ENCODE measurements at places on chromosomes 11 and 22. TPM values are rescaled to one million over a fixed set of nuclear protein-coding genes. Genes with fewer than 3 reads are reported as not detected.
A peak's percentile ranks its signal among the peaks of the same experiment; 100 is the strongest.

- DNase-seq: no peak
These were observed 176.0 kb downstream of the ARHGAP42 start for GRCh38 chr11:100863080-100863581.

DNA sequence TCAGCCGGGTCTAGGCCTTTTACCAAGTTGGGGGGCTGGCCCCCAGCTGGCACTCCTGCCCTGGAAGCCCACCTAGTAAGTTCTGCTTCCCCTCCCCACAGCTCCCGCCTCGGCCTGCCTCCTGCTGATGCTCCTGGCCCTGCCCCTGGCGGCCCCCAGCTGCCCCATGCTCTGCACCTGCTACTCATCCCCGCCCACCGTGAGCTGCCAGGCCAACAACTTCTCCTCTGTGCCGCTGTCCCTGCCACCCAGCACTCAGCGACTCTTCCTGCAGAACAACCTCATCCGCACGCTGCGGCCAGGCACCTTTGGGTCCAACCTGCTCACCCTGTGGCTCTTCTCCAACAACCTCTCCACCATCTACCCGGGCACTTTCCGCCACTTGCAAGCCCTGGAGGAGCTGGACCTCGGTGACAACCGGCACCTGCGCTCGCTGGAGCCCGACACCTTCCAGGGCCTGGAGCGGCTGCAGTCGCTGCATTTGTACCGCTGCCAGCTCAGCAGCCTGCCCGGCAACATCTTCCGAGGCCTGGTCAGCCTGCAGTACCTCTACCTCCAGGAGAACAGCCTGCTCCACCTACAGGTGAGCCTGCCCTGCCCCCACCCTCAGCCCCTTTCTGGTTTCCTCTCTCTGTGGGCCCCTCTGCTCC is 7.3 kb downstream of the RTN4RL2 start:
- DNase-seq: no peak

GRCh38 chr11:64120951-64121569 is 44.9 kb downstream of the MACROD1 start:
- DNase-seq: peak; percentile 61

NRIP3 gene
- 1.2 TPM for total RNA-seq

PHLDA2 gene
- total RNA-seq: 0.99 TPM

- DNase-seq: no peak
These were observed 216.8 kb downstream of the TMEM135 start for GRCh38 chr11:87254562-87254961.

GRCh38 chr22:35914665-35915476 is 113.8 kb downstream of the RBFOX2 start:
- peak; percentile 23 for DNase-seq

DNA sequence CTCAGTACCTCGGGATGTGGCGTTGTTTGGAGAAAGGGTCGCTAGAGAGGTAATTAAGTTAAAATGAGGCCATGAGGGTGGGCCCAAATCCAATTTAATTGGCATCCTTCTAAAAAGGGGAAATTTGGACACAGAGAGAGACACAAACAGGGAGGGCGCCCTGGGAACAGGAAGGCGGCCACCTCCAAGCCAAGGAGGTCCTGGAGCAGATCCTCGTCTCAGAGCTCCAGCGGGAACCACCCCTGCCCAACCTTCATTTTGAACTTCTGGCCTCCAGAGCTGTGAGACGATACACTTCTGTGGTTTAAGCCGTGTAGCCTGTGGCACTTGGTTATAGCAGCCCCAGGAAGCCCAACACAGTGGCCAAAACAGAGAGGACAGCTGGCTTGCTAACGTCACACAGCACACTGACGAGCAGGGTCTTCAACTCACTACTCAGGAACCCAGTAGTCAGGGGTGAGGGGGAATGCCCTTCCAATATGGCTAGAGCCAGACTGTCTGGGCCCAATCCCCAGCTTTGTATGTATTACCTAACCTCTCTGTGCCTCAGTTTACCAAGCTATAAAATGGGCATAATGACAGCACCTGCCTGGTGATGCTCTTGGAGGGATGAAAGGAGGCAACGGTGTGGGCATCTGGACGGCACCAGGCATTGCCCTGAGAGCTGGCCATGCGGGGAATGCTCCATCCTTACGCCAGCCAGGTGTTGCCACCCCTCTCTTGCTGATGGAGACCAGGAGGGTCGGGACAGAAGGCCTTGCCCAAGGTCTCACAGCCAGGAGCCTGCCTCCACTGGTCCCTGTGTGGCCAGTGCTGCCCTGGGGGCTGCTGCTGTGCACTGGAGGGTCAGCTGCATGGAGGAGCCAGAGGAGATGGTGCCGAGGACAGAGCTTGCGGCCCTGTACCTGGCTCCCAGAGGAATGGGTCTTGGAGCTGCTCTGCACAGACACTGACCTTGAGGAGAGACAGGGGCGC is 53.3 kb upstream of the LINC01488 start:
- DNase-seq: peak; percentile 16

- no peak for DNase-seq
These were observed 72.7 kb upstream of the AKIP1 start for GRCh38 chr11:8838248-8838647.

API5 gene
- total RNA-seq: 41.0 TPM

All from left ventricle myocardium superior (tissue), 1 donor.